ENCODE measurements at places on chromosomes 4 and X.

- DNase-seq = no peak
Measured at GRCh38 chrX:49661881-49662280, 33.9 kb downstream of the PAGE1 start.

- DNase-seq = no peak
Measured at GRCh38 chr4:88187766-88188165, 29.3 kb upstream of the ABCG2 start.

DNA sequence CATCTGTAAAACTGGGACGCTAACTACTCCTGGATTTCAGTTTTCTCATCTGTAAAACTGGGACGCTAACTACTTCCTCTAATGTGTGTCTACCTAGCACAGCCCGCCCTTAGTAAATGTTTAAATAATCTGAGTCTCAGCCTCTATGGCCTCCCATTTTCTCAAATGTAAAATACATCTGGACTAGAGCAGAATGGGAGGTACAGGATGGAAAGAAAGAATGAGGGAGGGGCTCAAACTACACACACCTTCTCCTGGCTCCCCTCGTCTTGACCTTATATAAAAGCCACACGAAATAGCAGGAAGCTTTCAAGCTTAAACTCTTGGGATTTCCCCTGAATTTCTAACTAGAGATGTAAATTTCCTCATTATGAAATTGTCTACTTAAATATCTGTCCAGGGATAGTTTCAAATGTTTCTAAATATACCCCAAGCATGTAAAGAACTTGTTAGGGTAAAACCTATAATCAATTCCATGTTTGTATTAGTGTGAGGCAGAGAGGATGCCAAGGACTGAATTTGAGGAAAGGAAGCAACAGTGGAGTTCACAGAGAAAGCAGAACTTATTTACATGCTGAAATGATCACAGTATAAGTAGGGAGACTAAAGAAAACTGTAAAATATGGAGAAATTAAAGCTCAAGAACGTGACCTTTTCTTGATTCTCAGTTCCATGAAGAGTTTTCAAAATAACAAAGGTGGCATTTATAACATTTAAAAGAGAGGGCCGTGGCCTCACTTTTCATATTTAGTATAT, 220.0 kb downstream of the NWD2 start:
- DNase-seq = no peak

DNA sequence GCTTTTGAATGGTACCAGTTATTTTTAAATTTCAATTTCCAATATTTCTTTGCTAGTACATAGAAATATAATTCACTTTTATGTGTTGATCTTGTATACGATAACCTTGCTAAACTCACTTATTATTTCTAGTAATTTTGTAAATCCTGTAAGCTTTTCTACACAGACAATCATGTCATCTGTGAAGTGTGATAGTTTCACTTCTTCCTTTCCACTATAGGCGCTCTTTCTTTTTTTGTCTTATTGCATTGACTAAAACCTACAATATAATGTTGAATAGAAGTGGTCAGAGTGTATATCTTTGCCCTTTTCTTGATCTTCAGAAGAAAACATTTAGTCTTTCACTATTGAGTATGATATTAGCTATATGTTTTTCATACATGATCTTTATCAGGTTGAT, 76.6 kb downstream of the ZNF182 start:
- no peak for DNase-seq

DNA sequence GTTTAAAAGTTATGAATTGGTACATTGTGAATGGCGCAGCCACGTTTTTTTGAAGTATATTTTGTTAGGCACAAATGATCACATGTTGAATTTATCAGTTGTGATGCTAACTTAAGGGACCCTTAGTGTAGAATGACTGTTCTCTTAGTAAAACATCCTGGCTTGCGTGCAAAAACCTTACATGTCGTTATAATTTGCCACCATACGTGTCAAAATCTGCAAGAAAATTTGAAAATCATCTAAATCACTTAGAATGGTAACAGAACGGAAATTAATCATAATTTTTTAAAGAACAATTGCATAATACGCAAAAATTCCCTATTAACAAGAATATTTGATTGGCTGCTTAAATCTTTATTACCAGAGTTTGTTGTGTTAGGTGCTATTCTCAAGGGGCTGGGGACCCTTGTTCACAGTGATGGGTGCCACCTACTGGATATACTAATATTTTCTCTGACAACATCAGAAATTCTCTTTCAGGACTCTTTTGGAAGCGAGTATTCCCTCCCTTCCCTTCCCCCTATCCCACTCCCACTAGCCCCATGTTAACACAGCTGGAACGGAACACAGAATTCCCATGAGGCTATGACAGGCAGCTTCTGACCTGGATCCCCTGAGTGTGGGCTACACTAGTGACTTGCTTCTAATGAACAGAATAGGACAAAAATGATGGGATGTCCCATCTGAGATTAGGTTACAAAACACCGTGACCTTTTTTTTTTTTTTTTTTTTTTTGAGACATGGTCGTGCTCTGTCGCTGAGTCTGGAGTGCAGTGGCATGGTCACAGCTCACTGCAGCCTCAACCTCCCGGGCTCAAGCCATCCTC, 71.8 kb downstream of the SUPT20HL2 start:
- DNase-seq = no peak

GRCh38 chr4:13546941-13547484, 2.7 kb upstream of the NKX3-2 start:
- no peak for DNase-seq

GRCh38 chr4:123953566-123953965, 557.0 kb downstream of the SPRY1 start:
- DNase-seq = no peak

DNA sequence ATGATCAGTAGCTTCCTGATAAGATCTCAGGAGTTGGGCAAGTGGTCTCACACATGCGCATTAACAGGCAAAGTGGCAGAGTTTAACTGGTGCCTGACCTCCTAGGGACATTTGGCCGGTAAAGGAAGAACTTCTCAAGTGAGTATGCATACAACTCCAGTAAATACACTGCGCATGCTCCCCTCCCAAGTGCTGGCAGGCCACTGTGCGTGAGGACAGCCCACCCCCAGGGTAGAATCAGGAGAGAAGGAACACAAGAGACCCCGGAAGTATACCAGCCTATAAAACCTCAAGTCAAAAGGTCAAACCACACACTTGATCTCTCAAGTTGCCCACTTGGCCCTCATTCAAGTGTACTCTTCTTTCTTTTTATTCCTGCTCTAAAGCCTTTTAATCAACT, 225.5 kb upstream of the ANKRD50 start:
- DNase-seq = no peak

GRCh38 chrX:29478336-29479069, 736.9 kb upstream of the MAGEB2 start:
- DNase-seq = peak; percentile 3

GRCh38 chr4:167722487-167722808, 369.9 kb upstream of the ANXA10 start:
- no peak for DNase-seq

- no peak for DNase-seq
Measured at GRCh38 chrX:2965965-2966364, 36.8 kb upstream of the ARSD start.

DNA sequence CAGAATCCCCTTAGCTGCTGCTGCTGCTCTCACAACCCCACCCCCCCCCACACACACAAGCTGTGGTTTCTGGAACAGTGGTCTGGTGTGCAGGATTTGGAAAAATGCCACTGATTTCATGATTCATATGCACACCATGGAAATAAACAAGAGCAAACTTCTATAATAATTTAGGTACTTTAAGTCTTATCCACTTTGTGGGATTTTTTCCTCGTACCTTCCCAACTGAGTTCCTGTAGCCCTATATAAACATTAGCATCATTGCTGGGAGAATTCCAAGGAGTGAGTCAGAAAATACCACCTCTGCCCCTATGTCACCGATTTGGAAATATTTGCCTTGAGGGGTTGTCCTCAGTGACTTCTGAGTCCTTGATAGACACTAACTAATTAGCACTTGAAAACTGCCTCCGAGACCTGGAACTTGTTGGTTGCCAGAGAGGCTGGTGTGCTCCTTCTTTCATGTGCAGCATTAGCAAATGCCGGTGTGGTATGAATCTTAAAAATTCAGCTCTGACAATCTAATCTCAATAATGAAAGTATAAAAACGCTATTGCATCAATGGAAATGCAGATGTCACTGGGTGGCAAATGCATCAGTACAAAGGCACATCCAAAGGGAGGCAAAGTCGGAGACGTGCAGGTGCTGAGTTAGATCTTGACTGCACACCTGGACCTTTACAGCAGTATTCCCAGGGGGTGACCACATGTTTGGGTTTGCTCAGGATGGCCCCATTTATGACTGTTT, 61.8 kb downstream of the CPE start:
- no peak for DNase-seq

Measured in NCI-H187 (cell line).